Activated T-helper 1 cell treated with anti-CD3 and anti-CD28 coated beads, Interleukin-2, amount 50 U/mL, for 16 hours (primary cell): ENCODE measurements at places on chromosomes 12 and 14.

DNA sequence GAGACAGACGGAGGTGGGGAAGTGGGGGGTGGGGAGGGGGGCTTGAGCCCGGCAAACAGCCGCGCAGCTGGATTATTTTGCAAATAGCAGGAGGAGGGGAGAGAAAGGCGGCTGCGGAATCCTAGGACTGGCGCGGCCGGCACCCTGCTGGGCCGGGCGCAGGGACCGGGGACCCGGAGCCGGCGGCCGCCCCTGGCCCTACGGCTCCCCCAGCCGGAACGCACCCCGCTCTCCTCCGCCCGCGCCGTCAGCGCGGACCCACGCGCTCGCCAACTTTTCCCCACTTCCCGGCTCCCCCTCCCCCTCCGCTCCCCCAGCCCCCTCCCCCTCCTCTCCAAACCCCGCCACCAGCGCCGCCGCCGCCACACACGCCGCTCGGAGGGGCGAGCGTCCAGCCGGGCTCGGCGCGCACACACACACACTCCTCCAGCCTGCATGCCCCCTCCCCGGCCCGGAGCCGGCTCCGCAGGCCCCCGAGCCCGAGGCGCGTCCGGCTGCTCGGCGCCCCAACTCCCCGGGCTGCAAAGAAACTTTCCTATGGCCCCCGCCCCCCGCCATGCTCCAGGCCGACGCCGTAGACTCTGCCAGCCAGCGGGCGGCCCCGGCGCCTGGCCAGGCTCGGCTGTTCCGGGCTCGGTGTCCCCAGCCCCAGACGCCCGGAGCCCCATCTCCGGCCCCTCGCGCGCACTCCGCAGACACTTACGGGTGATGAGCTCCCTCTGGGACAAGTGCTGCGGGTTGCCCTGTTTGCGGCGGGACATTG is 1.4 kb downstream of the BCL11B start:
- no peak for DNase-seq

DNA sequence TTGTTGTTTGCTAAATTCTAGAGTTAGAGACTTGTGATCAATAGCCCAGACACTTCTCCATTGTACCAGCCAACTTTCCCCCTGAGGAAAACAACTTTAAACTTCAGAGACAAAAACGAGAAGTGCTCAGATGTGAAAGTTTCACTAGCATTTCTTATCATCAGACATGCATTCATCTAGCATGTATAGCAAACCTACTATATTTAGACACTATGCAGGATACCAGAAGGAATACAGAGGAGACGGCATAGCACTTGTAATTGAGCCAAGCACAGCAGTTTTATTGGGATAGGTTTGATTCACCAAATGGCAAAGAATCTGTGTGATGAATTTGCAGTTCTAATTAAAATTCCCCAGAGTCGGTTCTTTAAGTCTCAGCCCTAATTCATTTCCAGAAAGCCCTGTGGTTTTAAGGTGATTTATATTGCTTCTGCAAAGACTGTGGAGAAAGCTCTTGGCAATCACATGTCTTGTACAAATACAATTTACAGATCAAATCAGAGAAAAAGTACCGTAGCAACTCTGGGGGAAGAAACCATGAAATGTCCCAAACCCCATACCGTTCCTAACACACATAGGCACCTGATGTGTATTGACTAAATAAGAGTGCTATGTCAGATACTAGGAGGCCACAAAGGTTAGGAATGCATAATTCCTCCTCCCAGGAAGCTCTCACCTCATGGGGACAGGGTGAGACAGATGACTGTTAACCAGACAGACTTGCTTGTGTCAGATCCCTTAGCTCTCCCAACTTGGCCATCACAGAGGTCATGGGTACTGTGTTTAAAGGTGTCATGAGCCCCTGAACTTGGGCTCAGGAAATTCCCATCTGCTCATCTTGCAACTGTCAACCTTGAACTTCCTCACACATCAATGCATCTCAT is 69.6 kb upstream of the KRAS start:
- no peak for DNase-seq

DNA sequence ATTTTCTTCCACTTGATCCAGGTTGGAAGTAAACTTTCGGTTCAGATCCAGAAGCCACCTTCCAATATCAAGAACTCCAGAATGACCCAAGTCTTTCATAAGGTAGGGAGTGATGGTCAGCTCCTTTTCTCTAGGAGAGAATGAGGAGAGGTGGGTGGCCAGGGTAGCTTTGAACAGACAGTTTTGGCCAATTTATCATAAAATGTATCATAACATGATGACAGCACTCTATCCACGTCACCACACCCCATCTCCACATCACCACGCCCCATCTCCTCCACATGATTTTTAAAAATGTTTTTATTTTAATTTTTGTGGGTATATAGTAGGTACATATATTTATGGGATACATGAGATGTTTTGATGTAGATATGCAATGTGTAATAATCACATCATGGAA is 26.9 kb downstream of the DYRK4 start:
- no peak for DNase-seq

GRCh38 chr12:16605642-16606116 is 283 bp downstream of the LMO3 start:
- DNase-seq = no peak
